ENCODE measurements at places on chromosomes 11 and 22.
A peak's percentile ranks its signal among the peaks of the same experiment; 100 is the strongest.

DNA sequence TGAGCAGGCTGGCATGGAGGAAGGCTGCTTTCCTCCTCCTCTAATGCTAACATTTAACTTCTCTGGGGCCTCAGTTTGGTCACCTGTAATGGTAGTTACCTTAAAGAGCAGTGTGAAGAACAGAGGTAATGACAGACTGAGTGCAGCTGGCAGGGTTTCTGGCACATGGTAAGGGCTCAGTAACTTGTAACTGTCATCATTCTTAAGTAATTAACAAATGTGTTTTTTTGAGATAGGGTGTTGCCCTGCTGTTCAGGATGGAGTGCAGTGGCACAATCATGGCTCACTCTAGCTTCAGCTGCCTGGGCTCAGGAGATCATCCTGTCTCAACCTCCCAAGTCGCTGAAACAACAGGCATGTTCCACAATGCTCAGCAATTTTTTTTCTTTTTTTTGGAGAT lies 242.0 kb upstream of the SYN3 start:
- no peak for DNase-seq

DNA sequence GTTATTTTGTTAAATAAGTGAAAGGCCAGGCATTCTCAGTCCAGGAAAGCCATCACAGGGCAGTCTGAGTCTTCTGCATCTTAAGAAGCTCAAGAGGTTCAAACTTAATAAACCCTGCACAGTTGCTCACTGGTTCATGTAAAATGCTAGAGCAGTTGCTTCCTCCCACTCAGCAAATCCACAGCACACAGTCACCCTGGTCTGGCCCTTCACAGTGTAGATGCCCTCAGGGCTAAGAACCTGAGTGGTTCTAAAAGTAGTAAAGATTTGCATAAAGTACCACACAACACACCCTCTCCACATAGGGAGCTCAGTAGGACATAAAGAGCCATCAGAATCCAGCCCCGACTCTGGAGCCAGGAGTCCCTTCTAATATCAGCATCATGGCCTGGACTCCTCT lies 58.7 kb downstream of the ZNF280B start:
- DNase-seq, result no peak

DNA sequence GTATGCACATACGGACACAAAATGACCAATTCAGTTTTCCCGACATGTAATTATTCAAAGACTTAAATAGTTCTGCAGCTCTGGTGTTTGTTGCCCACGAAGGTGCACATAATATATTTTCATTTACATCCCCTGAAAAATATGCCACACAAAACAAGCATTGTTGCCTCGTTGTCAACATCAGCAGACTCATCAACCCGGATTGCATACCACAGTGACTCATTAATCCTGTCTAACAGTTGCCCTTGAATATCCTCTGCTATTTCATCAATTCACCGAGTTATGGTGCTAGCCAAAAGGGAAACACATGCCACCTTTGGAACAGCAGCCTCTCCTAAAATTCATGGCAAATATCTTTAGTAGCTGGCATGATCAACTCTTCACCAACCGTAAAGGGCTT lies 582.2 kb downstream of the LRRC4C start:
- no peak for DNase-seq

DNA sequence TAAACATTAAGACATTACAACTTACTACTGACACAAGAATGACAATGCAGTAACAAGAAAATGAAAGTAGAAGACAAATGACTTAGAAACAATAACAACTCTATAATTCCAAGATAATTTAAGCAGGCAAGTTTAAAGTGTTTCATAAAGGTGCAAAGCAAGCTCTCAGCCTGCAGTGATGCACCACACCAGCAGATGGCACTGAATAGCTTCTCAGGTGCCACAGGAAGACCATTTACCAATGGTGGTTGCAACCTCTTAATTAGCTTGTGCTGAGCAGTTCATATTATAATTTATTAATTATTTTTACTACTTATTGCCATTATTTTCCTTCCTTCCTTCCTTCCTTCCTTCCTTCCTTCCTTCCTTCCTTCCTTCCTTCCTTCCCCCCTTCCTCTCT lies 60.6 kb downstream of the NXPE2 start:
- no peak for DNase-seq

DNA sequence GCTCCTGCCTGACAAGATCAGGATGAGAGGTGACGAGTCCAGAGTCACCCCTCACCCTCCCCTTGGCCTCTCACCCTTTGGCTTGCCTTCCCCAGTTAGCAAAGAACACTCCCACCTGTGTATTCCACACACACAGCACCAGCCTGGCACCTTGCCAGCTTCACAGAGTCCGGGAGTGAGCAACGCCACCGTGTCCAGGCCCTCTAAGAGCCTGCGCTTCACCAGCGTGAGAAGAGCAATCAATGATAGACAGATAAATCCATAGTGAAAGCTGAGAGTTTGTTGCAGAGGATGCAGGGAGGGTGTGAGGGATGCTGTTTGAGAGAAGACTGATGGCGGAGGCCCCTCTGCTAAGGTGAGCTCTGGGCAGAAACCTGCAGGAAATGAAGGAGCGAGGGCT lies 404.5 kb downstream of the LARGE1 start:
- no peak for DNase-seq

DNA sequence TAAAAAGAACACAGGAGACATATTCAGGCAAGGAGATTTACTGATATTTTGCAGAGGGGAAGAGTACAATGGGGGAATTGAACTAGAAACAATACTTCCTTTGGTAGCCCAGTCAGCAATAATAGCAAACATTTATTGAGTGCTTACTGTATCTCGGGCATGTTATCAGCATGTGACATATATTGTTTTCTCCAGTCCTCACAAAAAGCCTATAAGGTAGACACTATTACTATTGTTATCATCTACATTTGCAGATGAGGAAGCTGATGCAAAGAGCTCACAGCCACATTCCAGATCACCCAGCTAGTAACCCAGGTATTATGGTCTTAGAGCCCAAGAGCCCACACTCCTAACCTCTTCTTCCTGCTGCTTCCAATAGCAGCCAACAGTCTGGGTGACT lies 27.9 kb downstream of the NAV2 start:
- DNase-seq, result no peak

GRCh38 chr22:48070760-48071159 lies 1308.3 kb downstream of the TBC1D22A start:
- DNase-seq, result no peak

DNA sequence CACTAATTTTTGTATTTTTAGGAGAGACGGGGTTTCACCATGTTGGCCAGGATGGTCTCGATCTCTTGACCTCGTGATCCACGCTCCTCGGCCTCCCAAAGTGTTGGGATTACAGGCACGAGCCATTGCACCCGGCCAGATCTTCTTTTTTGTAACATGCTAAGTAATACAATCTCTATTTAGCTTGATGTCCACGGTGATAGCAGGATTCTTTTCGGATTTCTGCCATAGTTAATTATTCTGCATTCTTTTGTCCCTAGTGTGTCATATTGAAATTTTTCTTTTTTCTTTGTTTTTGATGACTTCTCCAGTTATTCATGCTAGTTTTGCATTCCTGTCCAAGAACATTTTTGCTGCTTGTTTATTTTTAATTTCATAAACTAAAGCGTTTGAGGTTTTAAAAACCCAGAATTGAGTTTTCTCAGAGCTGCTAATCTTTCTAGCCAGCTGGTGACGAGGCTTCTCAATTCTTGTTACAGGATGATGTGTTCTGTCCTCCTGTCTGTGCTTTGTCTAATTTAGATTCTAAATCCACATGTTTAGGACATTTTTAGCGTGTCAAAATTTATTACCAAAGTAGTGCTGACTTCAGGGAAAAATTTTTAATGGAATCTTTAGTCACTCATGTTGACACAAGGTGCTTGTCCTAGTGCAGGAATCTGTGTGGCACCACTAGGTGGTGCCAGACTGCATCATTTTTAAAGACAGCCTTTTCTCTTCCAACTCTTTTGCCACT lies 21.8 kb downstream of the NF2 start:
- peak; percentile 12 for DNase-seq

GRCh38 chr11:46527591-46528130 lies 66.2 kb downstream of the AMBRA1 start:
- DNase-seq, result no peak

DNA sequence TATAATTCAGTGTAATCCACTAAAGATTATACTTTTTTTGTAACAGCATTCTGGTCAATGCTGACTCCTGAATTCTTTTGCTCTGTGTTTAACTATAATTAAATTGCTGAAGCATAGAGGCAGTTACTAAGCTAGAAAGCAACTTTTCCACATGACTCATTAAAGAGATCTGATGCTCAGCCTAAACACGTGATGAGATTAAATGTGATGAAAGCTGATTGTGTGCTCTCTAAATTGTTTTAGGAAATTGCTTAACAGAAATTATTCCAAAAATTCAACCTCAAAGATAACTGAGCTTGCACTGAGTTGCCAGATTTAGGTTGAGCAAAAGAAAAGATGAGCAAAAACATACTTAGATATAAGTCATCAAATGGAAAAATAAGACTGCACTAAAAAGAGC lies 1033.6 kb downstream of the FAM181B start:
- DNase-seq, result no peak

DNA sequence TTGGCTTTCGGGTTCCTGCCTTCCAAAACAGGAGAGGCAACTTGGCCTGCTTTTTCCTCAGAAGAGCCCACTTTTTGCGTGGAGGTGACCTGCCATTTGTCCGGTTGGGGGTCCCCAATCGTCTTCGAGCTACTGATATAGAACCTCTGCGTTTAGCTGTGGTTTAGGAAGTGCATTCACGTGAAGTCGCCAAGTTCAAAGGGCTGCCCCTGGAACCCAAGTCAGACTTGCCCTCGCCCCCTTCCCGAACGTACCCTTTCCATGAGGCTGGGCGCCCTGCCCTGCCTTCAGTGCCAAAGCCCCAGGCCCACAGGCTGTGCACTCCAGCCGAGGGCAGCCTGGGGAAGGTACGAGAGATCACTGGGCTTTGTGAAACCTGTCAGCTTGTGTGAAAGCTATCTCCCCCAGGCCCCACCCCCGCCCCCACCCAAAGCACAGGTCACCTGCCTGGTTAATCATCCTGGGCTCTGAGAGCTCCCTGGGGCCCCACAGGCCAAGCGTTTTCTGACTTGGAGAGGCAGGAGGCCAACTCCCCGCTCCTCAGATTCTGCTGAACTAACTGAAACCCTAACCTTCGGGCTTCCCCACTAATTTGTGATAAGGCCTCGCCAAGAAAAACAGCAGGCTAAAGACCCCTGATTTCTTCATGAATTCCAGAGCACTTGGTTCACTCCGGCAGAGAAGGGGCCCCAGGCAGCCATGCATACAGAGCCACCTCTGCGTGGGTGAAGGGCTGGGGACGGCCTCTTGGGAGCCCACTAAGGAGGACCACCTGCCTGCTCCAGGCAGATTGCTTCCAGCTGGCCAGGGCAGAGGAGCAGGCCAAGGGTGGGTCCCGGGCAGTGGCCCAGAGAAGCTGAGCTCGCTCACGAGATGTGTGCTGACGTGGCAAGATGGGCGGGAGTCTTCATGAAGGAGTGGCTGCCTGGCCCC lies 25.8 kb upstream of the KCNQ1OT1 start:
- DNase-seq, result no peak

- peak; percentile 73 for DNase-seq
Observed at GRCh38 chr11:67265633-67266448, 432 bp upstream of the GRK2 start.

DNA sequence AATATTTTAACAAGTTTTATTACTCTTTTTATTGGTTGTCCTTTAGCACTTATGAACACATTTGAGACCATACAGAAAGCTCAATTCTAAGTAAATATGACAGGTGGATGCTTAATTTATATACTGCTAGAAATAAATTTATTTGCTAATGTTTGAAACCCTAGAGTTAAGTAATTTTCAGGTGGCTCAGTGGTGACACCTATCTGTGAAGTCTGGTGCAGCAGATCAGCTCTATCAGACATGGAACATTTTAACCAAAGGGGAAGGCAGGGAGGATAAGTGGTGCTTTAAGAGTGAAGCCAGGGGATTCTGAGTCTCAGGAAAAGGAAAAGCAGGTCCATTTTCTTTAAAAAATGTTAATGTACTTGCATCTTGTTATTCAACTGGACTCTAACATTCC lies 175.8 kb downstream of the DSCAML1 start:
- no peak for DNase-seq

DNA sequence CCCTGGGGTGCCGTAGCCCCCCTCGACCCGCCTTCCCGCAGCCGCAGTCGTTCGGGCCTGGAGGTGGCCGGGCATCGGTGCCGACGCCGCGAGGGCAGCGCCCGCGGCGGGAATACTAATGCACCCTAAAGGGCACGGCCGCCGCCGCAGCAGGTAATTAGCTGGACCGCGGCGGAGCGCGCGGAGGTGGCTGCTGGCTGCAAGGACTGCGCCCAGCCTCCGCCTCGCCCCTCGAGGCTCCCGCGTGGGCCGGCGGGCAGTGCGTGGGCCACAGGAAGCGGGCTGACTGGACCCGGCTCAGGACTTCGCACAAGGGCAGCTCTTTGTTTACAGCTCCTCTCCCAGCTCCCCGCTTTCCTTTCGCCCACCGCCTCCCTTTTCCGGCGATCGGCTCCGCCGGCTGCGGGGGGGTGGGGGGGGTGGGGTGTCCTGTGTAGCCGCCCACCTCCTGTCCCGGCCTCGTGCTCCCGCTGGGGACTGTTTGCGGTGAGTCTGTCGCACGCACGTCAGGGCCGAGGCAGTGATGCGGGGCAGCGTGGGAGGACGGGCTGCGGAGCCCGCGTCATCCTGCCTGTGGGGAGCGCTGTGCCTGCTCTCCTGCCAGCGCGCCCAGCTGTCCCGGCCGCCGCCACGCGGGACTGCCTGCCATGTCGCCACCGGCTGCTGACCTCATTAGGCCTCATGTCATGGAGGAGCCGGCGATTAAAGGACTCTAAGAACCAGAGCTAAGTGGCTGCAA lies 53.2 kb downstream of the GRIK4 start:
- no peak for DNase-seq

GRCh38 chr22:21698430-21699329 lies 32.9 kb downstream of the PPIL2 start:
- DNase-seq, result no peak

DNA sequence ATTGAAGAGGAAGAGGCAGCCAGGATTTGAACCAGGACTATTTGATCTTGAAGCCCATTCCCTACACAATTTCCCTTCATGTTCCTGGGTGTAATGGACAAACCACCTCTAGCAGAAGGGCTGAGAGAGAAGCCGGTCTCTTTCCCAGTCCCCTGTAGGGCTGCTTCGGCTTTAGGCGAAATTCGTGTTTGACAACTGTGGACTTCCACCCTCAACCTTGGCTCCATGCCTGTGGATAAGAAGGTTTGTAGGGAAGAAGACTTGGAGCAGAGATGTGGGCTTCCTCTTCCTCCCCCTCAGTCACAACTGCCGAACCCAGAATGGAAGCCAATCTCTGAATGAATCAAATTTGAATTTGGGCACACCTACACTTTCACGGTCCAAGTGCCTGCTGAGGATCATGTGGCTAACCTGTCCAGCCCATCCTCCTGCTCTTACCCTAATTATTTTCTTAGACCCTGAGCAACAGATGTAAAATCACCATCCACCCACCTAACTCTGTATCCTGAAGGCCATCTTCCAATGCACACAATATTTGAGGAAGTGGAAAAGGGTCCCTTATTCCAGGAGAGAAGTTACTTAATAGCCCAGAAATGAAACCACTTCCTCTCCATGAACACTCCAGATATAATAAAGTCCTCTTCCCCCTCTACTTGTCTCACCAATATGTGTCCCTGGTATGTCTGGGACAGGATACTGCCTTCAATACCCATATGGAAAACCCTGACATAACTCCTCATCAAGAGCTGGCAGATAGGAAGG lies 10.1 kb upstream of the SCN2B start:
- DNase-seq, result no peak

- DNase-seq, result no peak
Observed at GRCh38 chr11:10388574-10388973, 66.5 kb upstream of the AMPD3 start.
